ENCODE measurements at places on chromosomes 7 and 10. TPM values are rescaled to one million over a fixed set of nuclear protein-coding genes. Genes with fewer than 3 reads are reported as not detected.
A peak's percentile ranks its signal among the peaks of the same experiment; 100 is the strongest.

- DNase-seq = no peak
Observed at GRCh38 chr7:73437621-73438416, 4.2 kb downstream of the FZD9 start.

ABI1 gene
- total RNA-seq = 42.1 TPM

GPR22 gene
- total RNA-seq = not detected

DNA sequence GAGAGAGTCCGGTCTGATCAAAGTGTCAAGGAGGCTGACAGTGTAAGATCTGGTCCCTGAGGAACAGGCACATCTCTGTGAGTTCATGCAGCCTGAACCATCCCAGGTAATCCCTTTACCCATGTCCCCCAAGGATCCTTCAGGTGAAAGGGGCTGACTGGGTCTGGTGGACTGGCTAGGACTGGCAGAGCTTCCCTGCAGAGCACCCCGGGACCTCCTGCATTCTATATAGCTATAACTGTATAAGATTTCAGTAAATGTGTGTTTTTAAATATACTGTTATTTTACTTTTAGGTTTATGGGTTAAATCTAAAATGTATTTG lies 246.8 kb downstream of the ELMO1 start:
- DNase-seq = no peak

- no peak for DNase-seq
Observed at GRCh38 chr10:110074758-110075671, 67.2 kb downstream of the ADD3 start.

COMTD1 gene
- 23.8 TPM for total RNA-seq

DNA sequence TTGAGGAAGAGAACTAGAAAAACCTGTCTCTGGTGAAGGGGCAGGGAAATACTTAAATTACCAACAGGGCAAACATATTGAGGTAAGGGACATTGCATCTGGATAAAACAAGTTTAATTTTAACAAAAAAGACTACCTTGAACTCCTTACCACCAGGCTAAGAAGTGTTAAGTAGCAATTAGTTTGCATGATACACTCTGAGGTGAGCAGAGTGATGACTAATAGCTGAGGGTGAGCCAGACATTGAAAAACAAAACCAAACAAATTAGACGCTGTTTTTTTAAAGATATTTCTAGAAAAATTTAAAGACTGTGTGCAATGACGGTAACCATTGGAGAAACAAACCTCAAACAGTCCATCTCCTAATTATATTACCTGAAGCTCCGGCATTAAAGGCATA lies 105.9 kb downstream of the ANKRD7 start:
- no peak for DNase-seq

DNA sequence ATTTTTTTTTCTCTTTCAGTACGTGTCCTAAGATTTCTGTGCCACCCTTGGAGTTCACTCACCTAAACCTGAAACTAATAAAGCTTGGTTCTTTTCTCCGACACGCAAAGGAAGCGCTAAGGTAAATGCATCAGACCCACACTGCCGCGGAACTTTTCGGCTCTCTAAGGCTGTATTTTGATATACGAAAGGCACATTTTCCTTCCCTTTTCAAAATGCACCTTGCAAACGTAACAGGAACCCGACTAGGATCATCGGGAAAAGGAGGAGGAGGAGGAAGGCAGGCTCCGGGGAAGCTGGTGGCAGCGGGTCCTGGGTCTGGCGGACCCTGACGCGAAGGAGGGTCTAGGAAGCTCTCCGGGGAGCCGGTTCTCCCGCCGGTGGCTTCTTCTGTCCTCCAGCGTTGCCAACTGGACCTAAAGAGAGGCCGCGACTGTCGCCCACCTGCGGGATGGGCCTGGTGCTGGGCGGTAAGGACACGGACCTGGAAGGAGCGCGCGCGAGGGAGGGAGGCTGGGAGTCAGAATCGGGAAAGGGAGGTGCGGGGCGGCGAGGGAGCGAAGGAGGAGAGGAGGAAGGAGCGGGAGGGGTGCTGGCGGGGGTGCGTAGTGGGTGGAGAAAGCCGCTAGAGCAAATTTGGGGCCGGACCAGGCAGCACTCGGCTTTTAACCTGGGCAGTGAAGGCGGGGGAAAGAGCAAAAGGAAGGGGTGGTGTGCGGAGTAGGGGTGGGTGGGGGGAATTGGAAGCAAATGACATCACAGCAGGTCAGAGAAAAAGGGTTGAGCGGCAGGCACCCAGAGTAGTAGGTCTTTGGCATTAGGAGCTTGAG lies at the start of gene CFTR:
TSS of gene CFTR (plus strand) at position 801 of the 830 bp plus-strand sequence. CDS start 70 bp downstream, outside the sequence.
- DNase-seq = no peak

DNA sequence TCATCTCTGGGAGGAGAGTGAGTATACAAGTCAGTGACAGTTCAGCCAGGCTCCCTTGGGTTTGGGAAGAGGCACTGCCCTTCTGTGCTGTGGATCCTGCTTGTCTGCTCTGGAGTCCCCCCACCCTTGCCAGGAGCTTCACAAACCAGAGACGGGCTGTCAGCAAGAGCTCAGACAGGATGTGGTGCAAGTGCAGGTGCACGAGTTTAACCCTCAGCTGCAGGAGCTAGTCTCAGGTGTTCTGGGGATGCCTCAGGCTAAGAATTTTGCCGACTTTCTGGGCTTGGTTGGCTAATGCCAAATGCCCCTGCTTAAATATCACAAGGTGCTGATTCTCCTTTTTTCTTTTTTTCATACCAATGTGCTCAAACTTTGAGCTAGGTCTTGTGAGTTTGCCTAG lies 22.3 kb downstream of the ZNF783 start:
- no peak for DNase-seq

GRCh38 chr7:128697302-128697905 lies 25.3 kb downstream of the GARIN1A start:
- DNase-seq = peak; percentile 38

ELFN1 gene
- total RNA-seq = 1.5 TPM

GRCh38 chr10:89637113-89637512 lies 7.9 kb downstream of the PANK1 start:
- DNase-seq = no peak

GRCh38 chr7:115058726-115059125 lies 136.8 kb downstream of the MDFIC start:
- no peak for DNase-seq

DNA sequence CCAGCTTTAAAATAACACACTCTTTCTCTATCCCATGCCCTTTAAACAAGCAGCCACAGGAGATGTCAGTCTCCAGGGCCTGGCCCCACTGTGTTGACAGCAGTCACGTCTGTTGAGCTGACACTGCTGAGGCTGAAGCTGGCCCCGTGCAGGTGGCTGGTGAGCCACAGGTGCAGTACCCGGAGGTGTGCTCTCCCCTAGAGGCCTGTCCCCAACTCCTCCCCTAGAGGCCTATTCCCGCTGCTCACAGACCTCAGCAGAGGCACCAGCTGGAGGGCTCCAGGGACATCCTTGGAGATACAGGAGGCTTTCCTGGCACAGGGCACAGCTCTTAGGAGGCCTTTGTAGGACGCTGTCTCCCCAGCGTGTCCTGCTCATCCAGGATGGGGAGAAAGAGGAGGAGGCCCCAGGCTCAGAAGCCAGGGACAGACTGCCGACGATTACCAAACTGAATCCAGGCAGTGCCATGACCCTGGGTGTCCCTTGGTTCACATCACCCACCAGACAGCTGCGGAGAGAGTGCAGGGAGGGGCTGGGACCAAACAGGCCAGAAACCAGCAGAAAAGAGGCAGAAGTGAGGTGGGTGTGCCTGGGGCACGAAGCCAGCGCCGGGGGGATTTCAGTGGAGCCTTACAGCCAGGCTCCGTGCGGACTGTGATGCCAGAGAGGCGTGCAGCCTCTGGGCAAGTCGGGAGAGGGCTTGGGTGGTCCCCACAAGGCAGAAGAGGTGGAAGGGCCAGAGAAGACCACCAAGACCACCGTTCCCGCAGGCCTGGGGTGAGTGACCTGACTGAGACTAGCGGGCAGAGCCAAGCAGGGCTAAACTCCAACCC lies 18.5 kb upstream of the TTYH3 start:
- no peak for DNase-seq

DNA sequence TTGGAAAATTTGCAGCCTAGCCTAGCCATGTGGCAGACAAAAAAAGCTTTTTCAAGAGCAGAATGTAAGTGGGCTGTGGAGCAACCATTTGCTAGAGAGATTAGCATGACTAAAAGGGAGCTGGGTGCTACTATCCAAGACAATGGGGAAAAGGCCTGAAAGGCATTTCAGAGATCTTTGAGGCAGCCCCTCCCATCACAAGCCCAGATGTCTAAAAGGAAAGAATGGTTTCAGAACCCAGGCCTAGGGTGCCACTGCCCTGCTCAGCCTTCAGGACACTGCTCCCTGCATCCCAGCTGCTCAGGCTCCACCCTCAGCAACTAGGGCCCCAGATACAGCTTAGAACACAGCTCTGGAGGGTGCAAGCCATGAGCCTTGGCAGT lies 24.7 kb downstream of the PNLIPRP3 start:
- no peak for DNase-seq

FZD8 gene
- total RNA-seq = 3.7 TPM

GRCh38 chr10:62306663-62307062 lies 38.0 kb upstream of the RTKN2 start:
- no peak for DNase-seq

DNA sequence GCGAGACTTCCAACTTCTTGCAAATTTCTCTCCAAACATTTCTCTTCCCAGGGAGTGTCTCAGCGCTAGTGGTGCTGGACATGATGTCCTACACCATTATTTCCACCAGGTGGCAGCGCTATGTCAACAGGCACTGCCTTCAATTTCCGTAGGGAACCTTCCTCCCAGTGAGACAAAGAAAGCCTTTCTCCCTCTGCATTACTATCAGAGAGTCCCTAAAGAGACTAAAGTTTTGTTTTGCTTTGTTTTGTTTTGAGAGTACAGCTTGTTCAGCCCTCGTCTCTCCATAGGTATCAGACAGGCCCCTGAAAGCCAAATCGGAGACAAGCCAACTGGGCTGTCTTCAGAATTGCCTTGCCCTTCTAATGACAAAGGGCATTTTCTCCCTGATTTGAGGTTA lies 44.2 kb upstream of the GGCT start:
- DNase-seq = peak; percentile 72

GRCh38 chr10:8454357-8454756 lies 399.9 kb downstream of the GATA3 start:
- no peak for DNase-seq

ABCA13 gene
- 0.45 TPM for total RNA-seq

ANKRD7 gene
- 2.3 TPM for total RNA-seq

DNA sequence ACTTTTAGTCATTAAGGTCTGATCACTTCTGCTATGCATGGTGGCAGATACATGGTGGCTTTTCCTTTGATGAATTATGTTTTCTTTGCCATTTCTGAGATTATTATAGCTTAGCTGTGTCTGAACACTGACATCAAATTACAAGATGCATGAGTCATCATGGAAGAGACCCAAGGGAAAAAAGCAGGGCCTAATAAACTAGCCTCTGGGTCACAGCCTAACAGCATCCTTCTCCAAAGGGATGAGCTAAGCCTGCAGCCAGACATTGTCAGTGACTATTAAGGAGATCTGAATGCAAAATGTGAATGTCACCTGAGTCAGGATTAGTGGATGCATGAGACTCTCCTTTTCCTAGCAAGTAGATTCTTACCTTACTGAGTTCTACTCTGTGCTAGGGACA lies 19.1 kb upstream of the OGDHL start:
- no peak for DNase-seq

DNA sequence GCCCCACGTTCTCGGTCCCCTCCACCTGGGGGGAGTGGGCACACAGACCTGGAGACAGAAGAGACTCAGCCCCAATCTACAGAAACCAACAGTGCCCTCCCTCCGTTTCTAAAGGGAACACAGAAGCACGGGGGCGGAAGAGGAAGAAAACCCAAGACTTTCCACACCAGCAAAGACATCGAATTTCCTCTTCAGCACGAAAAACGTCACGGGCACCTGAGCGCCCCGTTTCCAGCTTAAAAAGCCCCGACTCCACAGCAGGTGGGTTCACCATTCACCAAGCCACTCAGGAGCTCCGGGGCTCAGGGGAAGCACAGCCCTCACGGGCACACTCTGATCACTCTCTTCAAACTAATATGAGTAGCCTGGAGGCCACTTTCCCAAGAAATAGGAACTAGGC lies 19.6 kb downstream of the NUDT1 start:
- DNase-seq = no peak

DNA sequence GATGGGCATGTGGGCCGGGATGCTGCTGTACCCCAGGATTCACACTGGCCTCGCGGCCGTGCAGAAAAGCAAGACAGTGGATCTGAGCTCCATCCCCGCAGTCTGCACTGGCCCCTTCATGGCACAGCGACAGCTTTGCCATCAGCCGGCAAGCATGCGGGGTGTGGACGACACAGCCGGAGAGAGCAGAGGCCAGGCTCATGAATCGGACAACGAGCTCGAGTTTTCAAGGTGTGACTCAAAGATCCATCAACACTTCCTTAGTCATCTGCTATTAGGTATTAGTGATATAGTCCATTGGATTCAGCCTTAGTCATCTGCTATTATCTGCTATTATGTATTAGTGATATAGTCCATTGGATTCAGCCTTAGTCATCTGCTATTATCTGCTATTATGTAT lies 254.7 kb downstream of the KLF6 start:
- DNase-seq = no peak

- no peak for DNase-seq
Observed at GRCh38 chr7:134654104-134654775, 7.6 kb downstream of the BPGM start.

DNA sequence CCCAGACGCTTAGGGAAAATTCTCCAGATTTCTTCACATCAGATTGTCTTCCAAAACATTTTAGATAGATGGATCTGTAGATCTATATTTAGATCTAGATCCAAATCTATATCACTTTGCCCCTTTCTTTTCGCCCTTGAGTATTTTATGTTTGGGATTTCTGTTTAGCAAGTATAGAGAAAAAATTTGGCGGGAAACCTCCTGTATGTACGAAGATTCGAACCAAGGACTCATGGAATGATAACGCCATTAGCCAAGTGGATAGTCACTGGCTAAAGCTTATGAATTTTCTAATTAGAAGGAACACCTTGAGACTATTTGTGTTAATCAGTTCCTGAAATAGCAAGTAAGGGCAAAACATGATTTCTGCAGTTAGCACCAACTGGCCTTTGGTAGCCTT lies 1.2 kb downstream of the THNSL1 start:
- no peak for DNase-seq

CCL24 gene
- 0.45 TPM for total RNA-seq

GRCh38 chr10:96619796-96620773 lies 33.3 kb upstream of the TM9SF3 start:
- DNase-seq = peak; percentile 36

GNGT1 gene
- not detected for total RNA-seq

DNA sequence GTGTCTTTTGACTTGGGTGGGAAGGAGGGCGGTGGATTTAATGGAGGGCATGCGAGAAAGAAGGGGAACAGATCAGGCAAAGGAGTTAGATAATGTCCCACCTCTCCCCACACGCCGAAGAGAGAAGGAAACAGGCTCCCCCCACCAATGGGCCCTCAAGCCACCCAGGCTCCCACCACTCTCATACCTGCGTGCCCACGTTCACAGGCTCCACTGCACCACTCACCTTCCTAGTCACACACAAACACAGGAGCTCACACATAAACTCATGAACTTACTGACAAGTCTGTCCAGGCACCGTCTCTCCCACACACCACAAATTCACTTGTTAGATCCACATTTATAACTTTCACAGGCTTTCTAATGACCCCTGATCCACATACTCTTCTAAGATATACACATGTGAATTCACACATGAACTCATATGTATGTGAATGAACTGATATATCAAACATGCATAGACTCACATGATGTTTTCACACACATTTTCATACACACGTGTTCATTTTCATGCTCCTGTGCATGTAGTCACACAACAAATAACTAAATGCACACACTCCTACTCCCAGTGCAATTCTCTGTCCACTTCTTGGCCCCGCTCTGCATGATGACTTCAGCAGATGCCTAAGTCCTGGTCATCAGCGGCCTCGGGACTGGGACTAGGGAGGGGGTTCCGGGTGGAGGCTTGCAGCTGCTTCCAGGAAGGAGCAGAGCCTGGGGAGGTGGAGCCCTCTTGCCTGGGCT lies 1.5 kb downstream of the LZTS2 start:
- peak; percentile 83 for DNase-seq

- DNase-seq = no peak
Observed at GRCh38 chr10:35379226-35380137, 43.2 kb downstream of the CCNY start.

Measured in ovary (tissue), 10 donors.